Stimulated activated CD4-positive, alpha-beta T cell treated with anti-CD3 and anti-CD28 coated beads, TNF-alpha, amount 100 ng/mL, for 1 hour (primary cell): ENCODE measurements at places on chromosomes 12 and 14.

GRCh38 chr12:43937947-43938346, 102.1 kb downstream of the TMEM117 start:
- DNase-seq: no peak

GRCh38 chr12:40015345-40015744, 90.5 kb downstream of the SLC2A13 start:
- DNase-seq: no peak

GRCh38 chr12:52280796-52281560, 6.5 kb downstream of the KRT86 start:
- DNase-seq: no peak

DNA sequence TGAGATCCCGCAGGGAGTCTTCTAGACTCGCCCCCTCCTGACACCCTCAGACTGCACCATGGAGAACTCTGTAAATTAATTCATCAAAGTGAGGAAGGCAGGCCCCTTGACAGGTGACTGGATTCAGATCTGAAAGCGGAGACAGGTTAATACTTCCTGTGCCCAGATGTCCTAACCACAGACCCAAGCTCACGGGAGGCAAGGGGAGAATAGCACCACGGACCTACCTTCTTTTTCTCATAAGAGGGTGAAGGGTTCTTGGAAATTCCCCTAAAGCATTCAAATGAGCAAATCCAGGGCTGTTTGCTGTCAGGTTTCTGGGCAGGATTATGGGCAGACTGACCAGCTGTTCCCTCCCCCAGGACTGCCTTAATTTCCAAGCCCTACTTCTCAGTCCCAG, 170.0 kb downstream of the ZFP36L1 start:
- no peak for DNase-seq

DNA sequence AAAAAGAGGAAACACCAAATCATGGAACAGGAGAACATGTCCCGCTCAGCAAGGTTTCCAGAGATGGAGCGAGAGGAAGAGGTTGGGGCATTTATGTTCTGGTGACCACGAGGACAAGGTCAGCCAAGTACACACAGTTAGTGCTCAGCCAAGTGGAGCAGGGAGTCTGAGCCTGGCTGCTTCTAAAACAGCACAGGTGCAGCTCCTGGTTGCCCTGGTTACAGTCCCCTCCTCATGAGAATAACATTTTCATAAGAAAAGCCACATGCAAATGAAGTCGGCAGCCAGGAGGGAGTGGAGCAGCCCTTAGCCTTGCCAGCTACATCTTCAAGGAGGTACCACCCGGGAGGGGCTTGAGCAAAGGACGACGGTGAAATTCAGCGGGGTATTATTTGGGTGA, 81.8 kb downstream of the NOS1 start:
- DNase-seq: no peak

GRCh38 chr12:49121047-49121696, 10.0 kb downstream of the TUBA1B start:
- no peak for DNase-seq

GRCh38 chr14:64447876-64448670, 17.2 kb upstream of the AKAP5 start:
- no peak for DNase-seq

GRCh38 chr12:118979763-118980406, 1.5 kb upstream of the SRRM4 start:
- DNase-seq: no peak

- DNase-seq: no peak
Observed at GRCh38 chr12:93022603-93023340, 93.7 kb upstream of the EEA1 start.

- DNase-seq: no peak
Observed at GRCh38 chr12:94193168-94193567, 44.8 kb downstream of the PLXNC1 start.

- no peak for DNase-seq
Observed at GRCh38 chr12:32098112-32098511, 8.5 kb upstream of the BICD1 start.

DNA sequence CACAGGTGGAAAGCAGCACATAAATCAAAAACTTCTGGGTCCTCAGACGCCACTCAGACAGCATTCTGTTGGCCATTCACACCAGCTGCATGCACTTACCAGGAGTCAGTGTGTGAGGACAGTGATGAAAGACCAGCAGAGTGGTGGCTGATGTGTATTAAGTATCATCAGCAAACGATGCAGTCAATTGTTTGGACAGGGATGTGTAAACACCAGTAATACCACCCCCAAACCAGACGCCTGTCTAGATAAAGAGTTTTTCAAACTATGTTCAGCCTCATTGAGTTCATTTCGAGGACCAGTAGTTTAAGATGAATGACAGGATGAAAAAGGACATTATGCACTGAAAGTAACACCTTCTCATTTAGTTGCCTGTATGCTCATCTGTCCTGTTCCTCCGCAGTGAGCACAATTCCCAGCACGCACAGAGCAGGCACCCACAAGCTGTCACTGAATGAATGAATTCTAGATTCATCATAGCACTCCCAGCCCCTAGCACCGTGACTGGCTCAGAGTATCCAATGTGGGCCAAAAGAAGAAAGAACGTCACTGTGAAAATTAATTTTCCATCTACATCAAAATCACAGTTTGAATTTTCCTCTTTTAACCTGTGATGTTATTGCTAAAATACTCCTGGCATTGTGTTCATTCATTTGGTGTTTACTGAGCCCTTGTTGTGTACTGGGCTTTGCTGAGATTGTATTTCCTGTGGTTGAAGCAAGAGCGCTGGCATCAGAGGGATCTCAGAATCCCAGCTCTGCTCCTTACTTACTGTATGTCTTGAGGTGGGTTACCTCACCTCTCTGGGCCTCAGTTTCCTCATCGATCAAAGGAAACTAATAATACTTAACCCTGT, 124.8 kb upstream of the NOS1 start:
- DNase-seq: no peak

GRCh38 chr14:68247676-68248268, 428.2 kb downstream of the RAD51B start:
- no peak for DNase-seq

GRCh38 chr14:98682726-98683125, 589.3 kb downstream of the BCL11B start:
- DNase-seq: no peak

- DNase-seq: no peak
Observed at GRCh38 chr12:12796928-12797793, 11.7 kb downstream of the APOLD1 start.
